ELR (cell line): ENCODE measurements at places on chromosomes 1 and 21.

- DNase-seq = peak; percentile 68
Observed at GRCh38 chr1:51750729-51751128, 127.8 kb downstream of the NRDC start.

DNA sequence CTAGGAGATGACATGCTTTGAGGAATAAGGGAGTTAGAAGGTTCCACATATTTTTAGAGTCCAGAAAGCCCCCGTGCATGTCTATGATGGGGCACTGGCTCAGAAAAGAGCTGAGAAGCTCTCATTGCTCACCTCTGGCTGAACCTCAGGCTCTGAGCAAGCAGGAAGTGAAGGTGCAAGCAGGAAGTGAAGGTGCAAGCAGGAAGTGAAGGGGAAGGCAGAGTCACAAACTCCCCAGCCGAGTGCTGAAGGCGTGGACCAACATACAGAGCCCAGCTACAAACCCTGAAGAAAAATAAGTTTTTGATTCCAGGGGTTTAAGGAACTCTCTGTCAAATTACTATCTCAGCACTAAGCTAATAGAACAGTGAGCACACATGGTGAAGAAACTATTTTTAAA is 7.0 kb downstream of the KRTAP10-8 start:
- DNase-seq = no peak

- DNase-seq = no peak
Observed at GRCh38 chr1:79262745-79263258, 256.3 kb upstream of the ADGRL4 start.

GRCh38 chr1:190679983-190680382 is 202.3 kb upstream of the BRINP3 start:
- DNase-seq = no peak

DNA sequence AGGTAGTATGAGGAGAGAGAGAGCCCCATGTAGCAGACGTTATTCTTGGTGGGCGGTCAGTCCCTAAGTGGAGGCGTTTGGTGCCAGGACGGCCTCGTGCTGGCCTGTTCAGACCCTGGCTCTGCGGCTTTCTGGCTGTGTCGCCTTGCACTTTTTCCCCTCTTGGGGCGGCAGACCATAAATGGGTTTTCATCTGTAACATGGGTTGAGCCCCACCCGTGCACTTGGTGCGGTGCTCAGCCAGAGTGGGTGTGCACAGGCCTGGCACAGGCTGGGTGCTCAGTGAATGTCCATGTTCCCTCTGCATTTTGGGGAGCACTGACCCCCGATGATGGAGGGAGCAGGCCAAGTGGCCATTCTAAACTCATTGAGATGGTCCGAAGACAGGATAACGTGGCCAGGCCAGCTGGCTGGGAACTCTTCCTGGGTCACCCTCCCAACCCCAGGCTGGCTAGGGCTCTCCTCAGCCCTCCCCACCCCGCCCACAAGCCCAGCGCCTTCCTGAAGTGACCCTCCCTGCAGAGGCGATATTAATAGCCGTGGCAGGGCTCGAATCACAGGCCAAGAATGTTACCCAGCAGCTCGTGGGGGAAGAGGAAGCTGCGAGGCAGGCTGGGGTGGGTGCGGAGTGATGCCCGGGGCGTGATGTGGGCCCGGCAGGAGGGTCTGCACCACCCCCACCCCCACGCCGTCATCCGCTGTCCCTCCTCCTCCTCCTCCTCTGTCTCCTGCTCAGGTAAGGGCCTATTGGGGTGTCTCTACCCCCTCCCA is 78.5 kb downstream of the ARHGEF10L start:
- peak; percentile 30 for DNase-seq

- no peak for DNase-seq
Observed at GRCh38 chr1:217919683-217920388, 288.7 kb downstream of the SPATA17 start.

- DNase-seq = no peak
Observed at GRCh38 chr1:39960431-39960958, 5.5 kb downstream of the MFSD2A start.

GRCh38 chr1:92291372-92291999 is 7.3 kb downstream of the GLMN start:
- peak; percentile 76 for DNase-seq
